ENCODE measurements at places on chromosomes 6 and 20. TPM values are rescaled to one million over a fixed set of nuclear protein-coding genes. Genes with fewer than 3 reads are reported as not detected.

- no peak for DNase-seq
Measured at GRCh38 chr6:14664112-14664601, 546.6 kb downstream of the CD83 start.

DNA sequence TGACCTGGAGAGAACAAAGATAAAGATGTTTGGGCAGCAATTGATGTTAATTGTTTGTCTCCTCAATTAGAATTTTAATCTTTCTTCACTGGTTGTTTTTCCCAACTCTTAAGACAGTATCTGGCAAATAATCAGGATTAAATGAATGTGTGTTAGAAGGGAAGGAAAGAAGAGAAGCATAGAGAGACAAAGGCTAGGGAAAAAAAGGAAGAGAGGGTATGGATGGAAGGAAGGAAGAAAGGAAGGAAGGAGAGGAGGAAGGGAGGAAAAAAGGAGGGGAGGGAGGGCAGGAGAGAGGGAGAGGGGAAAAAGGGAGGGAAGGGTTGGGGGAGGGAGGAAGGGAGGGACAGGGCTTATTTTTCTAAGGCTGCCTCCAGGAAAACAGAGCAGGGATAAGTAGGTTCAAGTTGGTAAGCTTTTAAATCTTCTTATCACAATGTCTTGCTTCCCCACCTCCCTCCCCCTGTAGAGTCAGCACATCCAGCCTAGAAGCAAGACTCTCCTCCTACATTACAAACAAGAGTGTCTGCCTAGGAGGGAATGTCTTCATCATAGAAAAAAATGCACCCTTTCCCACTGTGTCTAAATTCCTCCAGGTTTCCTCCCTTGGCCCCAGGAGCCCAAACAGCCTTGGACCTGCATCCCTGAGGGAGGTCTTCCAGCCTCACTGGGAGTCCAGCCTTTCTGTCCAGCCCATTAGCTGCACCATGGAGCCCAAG, 447.8 kb upstream of the JARID2 start:
- no peak for DNase-seq

TINAG gene
- polyA plus RNA-seq: 0.19 TPM

DNA sequence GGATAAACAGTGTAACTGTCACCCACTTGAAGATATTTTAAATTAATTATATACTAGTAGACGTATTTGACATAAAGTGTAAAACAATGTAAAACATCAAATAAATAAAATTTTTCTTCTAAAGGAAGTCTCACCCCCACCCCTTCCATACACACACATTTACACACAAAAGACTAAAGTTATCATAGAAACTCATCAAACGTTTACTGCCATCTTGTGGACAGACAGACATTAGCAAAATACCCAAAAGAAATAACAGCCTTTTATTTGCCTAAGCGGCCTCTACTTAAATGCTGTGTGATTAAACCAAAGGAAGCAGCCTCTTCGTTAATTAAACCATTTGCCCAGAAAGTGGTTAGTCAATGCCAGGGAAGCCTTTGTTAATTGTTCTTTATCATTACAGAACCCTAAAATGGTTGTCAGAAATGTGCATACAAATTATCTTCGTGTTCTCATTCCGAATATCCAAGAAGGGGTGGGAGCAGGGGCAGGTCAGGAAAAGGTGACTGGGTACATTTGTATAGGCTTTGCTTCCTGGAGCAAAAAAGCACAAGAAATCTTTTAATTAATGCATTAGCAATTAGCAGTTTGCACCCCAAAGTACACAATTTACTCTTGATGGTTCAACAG, 176.2 kb upstream of the SASH1 start:
- DNase-seq: no peak

DNA sequence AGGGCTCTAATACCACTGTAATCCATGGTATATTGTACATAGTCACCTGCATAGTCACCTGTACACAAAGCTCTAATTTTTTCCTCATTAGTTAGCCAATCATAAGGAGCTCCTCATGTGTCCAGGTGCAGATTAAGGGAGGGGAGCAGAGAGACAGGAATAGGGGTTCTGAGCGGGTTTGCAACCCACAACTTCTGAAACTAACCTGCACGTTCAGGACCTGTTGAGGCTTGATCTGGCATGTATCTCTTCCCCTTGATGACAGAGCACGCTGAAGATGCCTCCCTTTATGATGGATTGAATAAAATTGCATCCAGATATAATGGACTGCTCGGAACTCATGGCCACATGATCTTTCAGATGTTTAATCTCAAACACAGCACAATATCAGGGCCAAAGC, 179.4 kb upstream of the PRND start:
- no peak for DNase-seq

DNA sequence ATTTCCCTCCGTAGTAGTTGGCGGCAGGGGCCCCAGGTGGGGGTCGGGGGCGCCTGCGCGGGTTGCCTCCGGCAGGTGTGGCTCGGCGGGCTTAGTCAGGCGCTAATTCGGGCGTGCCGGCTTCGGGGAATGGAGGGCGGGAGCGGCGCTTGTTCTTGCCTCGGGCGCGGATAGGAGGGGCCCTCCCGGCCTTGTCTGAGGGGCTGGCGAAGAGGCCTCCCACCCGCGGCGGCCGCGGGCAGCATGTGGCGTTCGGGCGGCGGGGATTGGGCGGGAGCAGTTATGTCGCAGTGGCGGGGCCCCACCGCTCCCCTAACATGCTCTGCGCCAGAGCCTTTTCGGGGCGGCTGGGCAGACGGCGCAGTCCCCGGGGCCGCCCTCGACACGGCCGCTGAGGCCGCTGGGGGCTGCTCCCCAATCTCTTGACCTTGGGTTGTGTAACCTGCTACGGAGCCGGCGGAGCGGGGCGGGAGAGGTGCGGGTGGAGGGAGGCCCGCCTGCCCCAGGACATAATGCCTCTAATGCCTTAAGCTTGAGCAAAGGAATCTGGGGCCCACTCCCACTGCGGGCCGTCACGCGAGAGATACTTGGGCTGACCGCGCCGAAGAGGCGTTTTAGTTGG, 1.1 kb downstream of the AMD1 start:
- peak; percentile 83 for DNase-seq

DNAH8 gene
- polyA plus RNA-seq: not detected

TGM3 gene
- 0.04 TPM for polyA plus RNA-seq

GRCh38 chr20:43456809-43457639, 672 bp upstream of the SRSF6 start:
- peak; percentile 92 for DNase-seq

DNA sequence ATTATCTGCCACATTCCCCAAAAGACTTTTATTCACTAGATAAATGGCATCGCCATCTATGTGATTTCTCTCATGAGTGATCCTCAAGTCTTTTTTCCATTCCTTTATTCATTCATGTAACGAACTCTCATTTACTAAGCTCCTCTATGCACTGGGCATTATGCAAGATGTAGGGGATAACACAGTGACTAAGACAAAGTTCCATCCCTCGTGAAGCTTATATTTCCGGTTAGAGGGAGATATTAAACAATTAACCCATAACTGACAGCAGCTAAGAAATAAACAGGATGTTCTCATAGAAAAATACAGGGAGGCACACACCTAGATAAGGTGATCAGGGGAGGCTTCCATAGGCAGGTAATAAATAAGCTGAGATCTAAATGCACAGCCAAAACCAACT, 17.2 kb upstream of the PREX1 start:
- DNase-seq: no peak

- DNase-seq: no peak
Measured at GRCh38 chr20:46199198-46199597, 81.1 kb downstream of the CD40 start.

DNA sequence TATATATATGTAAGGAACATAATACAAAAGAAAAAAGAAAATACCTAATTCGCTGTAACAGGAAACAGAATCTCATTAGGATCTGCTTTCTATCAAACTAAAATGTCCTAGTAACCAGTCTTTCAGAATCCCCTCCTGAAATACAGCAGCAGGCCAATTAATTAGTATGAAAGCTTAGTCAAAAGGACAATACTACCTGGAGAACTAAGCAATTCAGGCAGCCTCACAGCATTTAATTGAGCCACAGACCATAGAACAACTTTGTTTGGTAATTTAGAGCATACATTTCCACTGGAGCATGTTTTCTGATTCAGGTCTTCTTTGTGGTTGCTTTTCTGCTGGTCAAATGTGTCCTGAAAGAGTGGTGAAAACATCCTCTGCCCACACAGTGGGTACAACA, 516.0 kb downstream of the LMBRD1 start:
- DNase-seq: no peak

MCHR2 gene
- polyA plus RNA-seq: not detected

DNA sequence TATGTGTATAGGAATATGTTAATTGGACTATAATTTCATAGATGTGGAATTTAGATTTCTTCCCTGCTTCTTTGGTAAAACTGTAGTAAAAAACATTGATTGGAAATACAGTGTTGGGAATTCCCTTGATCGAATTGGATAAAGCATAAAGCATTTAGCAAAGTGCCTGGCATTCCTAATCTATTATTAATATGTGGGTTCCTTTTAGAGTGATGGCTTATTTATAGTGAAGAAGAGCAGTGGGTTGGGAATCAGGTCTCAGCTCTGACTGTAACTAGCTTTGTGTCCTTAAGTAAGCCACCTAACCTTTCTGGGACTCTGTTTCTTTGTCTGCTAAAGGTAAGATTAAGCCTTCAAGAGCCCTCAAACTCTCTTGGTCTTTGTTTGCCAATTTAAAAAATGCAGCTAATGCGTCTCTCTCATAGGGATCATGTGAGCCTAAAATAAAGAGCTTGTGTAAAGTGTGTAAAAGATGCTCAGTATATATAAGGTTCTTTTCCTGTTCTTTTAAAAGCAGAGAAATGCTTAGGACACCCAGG, 53.3 kb downstream of the KCNS1 start:
- DNase-seq: no peak

DNA sequence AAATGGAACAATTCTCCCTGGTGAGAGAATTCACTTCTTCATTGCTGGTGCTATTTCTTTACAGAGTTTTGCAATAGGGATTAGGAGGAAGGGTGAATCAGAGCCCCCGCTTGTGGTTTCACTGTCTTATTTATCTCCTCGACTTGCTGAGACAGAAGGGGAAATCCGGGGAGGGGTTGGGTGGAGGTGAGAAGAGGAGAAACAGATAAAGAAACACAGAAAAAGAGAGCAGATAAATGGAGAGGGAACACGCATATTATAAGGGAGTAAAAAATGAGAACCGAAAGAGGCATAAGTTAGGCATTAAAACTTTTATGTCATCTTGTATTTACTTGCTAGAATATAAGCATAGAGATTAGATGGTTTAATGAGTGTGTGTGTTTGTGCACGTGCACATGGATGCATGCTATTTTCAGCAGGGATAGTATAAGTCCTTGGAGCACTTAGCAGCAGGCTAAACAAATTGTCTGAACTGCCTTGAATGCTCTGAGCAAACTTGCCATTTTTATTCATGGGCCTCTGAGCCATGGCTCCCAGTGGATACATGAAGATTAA, 105.0 kb downstream of the OLIG3 start:
- no peak for DNase-seq

- no peak for DNase-seq
Measured at GRCh38 chr6:14312587-14312986, 195.0 kb downstream of the CD83 start.
